C1 segment of cervical spinal cord (tissue), 14 donors: ENCODE measurements at places on chromosomes 3 and 15.

DNA sequence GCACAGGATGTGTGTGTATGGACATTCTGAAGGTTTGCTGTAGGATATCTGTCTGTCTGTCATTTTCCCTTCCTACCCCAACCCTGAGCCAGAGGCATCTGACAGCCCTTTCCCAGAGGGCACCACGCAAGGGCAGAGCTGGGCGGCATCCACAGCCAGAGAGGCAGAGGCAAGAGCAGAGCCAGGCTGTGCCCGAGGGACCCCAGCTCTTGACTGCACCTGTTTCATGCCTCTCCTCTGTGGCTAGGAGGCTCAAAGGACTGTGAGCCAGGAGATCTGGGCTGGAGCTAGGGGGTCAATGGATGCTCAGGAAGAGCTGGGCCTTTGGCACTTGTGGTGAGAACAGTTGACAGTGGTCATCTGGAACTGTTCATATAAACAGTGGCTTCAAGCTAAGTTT, 4.8 kb upstream of the APEH start:
- no peak for DNase-seq

DNA sequence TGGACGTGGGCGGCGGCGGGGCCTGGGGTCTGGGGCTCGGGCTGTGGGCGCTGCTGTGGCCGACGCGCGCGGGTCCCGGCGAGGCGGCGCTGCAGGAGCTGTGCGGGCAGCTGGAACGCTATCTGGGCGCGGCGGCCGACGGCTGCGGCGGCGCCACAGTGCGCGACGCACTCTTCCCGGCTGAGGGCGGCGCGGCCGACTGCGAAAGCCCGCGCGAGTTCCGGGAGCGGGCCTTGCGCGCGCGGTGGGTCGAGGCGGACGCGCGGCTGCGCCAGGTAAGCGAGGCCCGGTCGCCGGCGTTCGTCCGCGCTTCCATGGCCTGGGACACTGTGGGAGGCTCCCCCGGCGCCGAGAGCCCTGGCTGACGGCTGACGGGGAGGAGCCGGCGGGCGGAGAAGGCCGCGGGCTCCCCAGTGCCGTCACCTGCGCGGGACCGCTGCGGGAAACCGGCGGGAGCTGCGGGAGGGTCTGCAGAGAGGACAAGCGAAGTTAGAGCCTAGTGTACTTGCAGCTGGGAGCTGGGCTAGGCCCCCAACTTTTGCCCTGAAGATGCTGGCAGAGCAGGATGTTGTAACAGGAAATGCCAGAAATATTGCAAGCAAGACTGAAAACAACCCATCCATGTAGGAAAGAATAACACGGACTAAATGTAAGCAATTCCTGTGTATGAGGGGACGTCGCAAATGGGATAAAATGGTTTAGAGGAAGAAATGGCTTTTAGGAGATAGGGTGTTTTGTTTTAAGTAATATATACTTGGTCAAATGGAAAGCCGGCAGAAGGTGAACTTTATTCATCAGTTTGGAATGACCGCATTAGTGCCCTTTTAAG, 847 bp downstream of the WHAMM start:
- no peak for DNase-seq

GRCh38 chr3:30408105-30408557, 198.3 kb upstream of the TGFBR2 start:
- no peak for DNase-seq

GRCh38 chr3:106425026-106425425, 556.2 kb upstream of the CBLB start:
- DNase-seq, result no peak

DNA sequence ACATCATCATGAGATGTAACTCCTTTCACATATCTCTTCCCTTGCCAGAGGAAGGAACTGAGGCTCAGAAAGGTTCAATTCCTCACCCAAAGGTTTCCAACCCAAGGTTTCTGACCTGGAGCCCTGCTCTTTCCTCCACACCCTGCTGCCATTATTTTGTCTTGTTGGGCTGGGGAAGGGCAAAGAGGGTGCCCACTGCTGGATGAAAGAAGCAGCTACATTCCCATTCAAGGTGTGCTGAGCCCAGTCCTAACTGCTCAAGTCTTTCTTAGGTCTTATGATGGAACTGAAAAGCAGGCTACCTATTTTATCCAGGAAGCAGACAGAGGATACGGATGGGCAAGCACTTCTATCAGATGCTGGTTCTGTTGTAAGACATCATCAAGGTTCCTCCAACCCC, 258.0 kb upstream of the CTDSPL start:
- no peak for DNase-seq

- DNase-seq, result no peak
Measured at GRCh38 chr3:21642433-21642832, 108.6 kb downstream of the ZNF385D start.

DNA sequence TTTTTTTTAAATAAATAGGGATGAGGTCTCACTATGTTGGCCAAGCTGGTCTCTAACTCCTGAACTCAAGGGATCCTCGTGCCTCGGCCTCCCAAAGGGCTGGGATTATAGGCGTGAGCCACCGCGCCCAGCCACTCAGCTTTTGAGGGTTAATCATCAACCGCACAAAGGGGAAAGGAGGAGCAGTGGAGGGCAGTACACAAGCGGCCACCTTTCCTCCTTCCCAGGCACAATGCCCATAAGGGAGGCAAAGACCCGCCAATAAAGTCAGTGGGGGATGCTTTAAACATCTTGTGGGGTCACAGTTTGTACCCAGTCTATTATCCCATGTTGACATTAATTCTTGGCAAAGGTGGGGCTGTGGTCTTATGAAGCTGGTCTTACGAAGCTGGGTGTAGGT, 32.4 kb downstream of the EHD4 start:
- no peak for DNase-seq

GRCh38 chr15:91685436-91685835, 168.1 kb upstream of the SLCO3A1 start:
- no peak for DNase-seq

GRCh38 chr15:40407330-40407990, 1.9 kb downstream of the IVD start:
- DNase-seq, result no peak

- DNase-seq, result no peak
Measured at GRCh38 chr3:60309539-60310268, 941.5 kb downstream of the FHIT start.

GRCh38 chr15:73928241-73928579, 1.9 kb downstream of the LOXL1 start:
- no peak for DNase-seq

GRCh38 chr15:64112073-64112772, 16.4 kb downstream of the SNX1 start:
- no peak for DNase-seq

GRCh38 chr3:16945330-16945729, 60.6 kb downstream of the PLCL2 start:
- DNase-seq, result no peak

DNA sequence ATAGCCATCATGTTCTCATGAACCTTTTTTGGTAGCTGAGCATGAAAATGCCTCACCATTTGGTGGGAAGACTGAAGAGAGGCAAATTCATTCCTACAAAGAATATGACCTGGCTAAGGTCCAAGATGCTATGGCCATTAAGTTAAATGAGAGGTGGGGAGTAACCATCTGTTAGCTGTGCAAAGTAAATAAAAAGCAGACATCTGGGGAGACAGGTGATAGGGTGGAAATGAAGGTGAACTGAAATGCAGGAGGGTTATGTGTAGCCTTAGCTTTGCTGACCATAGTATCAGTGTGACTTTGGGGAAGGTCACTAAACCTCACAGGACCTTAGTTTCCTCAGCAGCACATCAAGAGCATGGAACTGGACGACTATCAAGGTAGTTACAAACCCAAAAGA, 111.0 kb upstream of the STRIT1 start:
- no peak for DNase-seq

GRCh38 chr3:62203152-62203551, 170.2 kb downstream of the FEZF2 start:
- no peak for DNase-seq

- no peak for DNase-seq
Measured at GRCh38 chr15:59349680-59350420, 22.8 kb downstream of the MYO1E start.

DNA sequence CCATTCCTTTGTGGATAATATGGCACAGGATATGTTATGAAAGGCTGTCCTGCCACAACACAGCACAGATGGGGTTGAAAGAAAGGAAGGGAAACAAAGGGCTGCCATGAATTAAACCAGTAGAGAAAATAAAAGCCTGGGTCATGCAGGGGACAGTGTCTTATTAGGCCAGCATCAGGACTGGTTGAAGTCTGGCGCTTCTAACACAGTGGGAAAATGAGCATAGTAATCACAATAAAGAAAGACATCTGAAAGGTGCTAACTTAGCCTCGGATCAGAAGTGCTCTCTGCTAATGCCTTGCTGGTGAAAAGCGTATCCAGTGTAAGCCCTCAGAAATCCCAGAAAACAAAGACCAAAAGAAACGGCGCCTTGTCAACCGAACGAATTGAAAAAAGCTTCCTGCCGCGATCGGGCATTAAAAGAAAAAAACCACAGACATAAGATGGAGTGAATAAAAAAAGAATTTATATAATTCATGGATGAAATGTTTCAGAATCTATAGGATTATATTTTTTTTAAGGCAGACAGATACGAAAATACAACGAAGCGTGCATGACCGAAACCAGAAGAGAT, 566 bp upstream of the MKRN3 start:
- no peak for DNase-seq
